Brain microvascular endothelial cell (primary cell): ENCODE measurements at places on chromosomes 2 and 18.
A peak's percentile ranks its signal among the peaks of the same experiment; 100 is the strongest.

GRCh38 chr2:239199041-239199768 lies 201.6 kb downstream of the HDAC4 start:
- DNase-seq = peak; percentile 21

DNA sequence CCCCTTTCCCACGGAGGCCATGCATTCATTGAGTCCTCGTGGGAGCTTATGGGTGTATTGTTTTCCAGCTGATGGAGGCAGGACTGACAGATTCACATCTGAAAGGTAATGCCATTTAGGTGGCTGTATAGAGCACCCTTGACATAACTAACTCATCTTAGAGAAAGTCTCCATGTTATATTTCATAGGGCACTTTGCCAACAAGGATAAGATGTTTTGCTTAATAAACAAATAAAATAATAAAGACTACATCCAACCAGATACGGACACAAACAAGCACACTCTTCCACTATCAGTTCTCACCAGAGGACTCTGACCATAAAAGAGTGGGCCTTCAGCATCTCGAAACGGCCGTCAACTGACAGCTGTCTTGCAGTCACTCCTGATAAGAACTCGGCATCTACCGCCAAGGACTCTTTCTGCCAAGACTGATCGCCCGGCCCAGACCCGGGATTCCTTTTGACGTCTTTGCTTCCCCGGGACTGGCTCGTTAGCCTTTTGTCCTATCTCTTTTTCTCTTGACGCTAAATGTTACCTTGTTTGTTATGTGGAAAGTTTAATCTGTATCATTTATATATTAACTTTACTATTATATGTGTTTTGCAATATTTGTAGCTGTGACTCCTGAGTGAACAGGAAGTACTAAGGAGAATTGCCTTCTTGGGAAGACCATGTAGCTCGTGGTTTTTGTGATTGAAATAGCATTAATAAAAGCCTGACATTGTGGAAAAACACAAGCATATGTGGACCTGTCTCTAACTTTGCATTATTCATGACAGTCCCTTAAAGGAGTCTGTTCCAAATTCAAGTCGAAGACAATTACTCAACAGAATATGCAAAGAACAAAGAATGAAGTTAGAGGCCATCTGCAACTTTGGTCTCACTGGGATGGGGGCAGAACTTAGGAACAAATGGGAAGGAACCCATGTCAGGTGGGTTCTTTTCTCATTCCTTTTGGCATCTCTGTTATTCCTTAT lies 195.1 kb downstream of the LPIN1 start:
- no peak for DNase-seq

DNA sequence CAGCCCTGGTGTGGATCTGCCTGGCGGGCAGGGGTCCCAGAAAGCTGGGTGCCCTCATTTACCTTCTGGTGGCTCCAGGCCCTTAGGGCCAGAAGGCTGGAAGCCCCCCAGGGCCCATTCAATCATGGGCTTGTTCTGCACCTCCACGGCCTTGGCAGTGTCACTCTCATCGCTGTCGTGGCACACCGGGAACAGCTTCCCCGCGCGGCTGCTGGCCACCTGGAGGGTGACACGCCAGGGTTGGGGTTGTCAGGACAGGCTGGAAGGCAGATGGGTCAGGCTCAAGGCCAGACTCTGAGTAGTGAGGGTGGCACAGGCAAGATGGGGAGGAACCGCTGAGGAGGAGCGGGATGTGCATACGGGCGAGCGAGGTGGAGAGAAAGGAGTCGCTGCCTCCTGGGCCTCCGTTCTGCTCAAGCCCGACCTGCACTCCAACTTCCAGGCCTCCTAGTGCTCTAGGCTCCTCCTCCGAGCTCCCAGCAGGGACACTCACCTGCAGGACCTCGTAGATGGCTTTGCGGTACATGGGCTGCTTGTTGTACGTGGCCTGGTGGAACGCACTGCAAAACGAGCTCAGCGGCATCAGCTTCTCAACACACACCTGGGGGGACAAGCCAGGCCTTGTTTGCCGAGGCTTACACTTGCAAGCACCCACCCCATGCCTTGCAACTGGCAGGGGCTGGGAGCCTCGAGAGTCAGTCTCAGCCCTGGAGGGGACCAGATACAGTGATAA lies 78.3 kb upstream of the POMC start:
- DNase-seq = no peak

- DNase-seq = no peak
Observed at GRCh38 chr18:48542513-48543181, 3.8 kb downstream of the CTIF start.

GRCh38 chr2:71736091-71736861 lies 282.9 kb downstream of the DYSF start:
- DNase-seq = no peak

GRCh38 chr18:23141104-23141999 lies 6.1 kb downstream of the CABLES1 start:
- DNase-seq = no peak

DNA sequence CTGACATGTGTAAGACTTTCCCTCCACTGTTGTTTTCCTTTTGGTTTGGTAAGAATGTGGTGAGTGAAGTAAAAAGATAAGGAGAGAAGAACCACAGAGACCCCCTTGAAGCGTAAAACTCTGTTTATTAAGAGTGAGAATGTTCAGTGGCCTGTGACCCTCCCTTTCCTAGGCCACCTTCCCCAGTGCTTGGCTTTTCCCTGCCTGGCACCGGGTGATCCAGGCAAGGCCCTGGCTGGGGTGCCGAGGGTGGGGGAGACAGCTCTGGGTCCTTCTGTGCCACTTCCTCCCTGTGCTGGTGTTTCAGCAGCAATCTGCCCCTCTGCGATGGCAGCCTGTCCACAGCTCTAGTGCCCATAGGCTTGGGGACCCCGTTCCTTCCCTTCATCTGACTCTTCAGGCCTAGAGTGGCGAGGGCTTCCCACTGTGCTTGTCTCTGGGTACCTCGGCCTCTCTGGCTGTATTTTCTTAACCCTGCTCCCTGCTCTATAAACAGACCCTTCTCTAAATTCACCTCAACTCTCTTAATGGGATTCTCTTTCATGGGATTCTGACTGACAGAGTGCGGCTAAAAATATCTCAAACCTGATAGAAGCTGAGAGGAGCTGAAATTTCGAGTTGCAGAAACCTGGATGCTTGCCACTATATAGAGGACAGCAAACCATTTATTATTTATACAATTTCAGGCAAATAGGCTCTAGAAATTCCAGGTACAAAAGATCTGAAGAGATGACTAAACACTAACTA lies 461.0 kb downstream of the DLGAP1 start:
- DNase-seq = no peak

DNA sequence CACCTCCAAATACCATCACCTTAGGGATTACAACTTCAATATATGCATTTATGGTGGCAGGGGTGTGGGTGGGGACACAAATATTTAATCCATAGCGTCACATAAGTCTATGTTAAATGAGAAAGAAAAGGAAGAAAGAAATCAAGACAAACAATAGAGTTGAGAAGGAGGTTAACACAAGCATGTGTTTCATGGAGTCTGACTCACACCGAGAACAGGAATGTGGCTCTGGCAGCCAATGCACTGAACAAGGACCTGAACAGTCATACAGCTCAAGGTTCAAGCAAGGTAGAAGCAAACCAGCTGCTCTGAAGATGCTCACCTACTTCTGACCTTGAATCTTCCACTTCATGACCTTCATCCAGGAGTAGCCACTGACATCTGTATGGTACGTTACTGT lies 36.2 kb upstream of the LPIN1 start:
- peak; percentile 87 for DNase-seq

GRCh38 chr18:21267400-21267799 lies 25.4 kb downstream of the GREB1L start:
- no peak for DNase-seq

GRCh38 chr2:147603876-147604275 lies 241.0 kb upstream of the ACVR2A start:
- DNase-seq = no peak

GRCh38 chr2:71466301-71467179 lies 13.2 kb downstream of the DYSF start:
- no peak for DNase-seq

- DNase-seq = no peak
Observed at GRCh38 chr2:228102949-228103348, 78.5 kb downstream of the SPHKAP start.

DNA sequence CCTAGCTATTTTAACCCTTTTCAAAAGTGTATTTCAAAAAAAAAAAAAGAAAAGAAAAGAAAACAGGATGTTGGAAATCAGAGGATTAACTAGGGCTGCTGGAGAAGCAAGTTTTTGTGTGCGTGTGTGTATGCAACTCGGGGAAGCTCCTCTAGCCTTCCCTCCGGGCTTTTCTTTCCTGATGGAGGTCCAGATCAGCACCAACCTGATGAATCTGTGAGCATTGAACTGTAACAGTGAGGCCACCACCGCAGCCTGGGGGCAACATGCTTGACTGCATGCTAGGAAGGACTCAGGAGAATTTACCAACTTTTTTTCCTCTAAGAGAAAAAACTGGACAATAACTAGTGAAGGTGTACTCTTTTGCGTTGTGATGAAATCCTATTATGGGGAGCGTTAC lies 2.3 kb downstream of the OBSL1 start:
- no peak for DNase-seq

DNA sequence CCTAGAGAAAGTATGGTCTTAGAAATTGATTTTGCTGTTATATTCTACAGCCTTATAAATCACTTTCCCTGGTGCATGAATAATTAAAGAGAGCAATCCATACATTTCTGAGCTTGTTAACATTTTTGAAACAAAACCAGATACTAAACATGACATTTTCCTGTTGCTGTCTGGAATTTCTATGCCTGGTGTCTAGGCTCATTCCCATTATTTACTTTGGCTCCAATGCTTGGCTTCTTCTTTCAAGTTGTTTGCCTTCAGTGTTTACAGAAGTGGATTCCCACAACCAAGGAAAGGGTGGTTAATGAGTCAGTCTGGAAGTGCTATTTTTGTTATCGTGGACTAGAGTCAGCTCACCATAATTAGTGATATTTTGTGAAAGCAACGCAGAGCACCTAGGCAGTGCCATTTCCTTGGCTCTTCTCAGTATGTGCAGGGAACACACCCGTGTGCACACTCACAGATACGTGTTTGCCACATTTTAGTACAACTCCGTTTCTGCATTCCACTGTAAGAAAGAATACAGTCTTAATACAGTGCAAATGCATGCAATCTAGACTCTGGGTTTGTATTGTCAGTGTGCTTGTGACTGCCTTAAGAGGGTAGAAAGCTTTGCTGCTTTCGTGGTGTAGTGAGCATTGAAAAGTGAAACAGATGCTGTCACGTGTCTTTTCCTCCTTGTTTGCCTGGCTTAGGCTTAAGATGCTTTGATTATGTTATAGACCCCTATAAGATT lies 185.0 kb upstream of the RASGRP3 start:
- peak; percentile 78 for DNase-seq

DNA sequence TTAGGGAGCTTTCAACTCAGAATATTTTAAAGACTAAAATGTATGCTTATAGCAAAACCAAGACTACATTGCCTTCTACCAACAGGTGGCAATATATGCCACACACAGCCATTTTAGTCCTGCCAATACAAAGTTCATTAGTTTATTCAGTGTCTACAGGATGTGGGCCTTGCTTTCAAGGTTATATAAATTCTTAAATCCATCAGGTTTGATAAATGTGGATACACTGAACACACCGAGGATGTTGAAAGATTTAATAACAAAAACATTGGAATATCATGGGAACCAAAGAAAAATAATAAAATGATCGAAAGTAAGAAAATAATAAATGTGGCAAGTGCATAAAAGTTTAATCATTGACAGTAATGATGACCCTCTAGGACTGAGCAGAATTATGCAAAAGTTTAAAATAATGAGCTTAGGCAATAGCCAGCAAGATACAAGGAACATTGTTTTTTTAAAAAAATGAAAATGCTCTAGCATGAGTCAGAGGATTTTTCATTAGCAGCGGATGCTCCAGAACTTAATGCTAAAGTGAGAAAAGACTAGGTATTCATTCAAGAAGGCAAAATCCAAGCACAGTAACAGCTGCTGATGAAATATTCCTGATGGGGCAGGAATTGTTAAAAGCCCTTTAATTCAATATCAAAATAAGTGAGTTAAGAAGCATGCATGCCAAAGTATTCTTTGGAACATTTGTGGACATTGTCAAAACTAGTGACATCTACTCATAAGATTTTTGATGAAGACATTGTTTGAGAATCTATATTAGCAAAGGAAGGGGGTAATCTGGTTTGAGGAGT lies 14.2 kb downstream of the SCN9A start:
- DNase-seq = peak; percentile 29

DNA sequence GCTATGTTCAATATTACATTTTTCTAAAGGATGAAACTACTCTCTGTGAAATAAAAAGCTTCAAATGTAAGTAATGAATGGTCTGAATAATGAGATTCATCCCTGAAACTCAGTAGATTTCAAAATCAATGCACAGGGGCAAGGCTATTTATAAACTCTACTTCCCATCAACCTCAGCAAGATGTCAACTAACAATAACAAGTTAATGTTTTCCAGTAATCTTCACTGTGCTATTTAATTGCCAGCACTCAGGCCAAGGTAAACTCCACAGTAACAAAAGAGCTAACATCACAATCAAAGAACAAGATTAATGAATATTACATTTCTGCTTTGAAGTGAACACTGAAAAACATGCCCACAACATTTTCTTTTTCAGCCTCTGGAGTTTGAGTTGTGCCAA lies 144.3 kb upstream of the ZFP36L2 start:
- DNase-seq = no peak

GRCh38 chr2:96565111-96565510 lies 28.6 kb downstream of the ARID5A start:
- no peak for DNase-seq

DNA sequence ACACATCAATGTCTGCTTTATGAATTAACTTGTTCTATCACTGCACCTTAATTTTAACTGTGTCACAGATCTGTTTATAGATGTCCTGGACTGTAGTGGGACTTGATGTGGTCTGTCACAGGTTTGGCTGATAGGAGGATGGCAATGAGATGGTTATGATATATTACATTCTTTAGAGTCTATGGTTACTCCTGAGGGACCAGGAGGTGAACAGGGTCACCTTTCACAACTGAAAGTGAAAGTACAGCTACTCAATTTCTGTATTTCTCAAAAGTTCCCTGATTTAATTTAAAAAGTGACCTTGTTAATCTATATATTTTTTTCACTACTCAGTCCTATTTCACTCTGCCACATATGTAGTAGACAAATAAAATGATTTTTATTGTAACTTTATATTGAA lies 1284.1 kb upstream of the GYPC start:
- no peak for DNase-seq
